ENCODE measurements at places on chromosomes 7 and 10. TPM values are rescaled to one million over a fixed set of nuclear protein-coding genes. Genes with fewer than 3 reads are reported as not detected.

DNA sequence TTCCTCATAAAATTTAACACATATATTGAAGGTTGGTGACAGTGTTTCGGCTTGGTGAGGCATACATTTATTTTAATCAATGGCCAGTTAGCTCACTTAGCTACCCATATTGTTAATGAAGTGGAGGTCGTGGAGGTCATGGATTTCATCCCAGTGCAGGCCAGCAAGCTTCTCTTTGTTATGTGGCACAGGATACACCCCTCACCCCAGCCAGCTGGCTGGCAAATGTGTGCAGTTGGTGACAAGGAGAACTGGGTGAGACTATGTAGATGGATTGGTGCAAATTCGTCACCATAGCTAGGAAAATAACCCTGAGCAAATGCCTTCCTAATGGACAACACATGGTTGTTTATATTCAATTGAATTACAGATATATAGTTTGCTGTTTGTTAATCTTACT lies 50.5 kb upstream of the FOXP2 start:
- no peak for DNase-seq

DNA sequence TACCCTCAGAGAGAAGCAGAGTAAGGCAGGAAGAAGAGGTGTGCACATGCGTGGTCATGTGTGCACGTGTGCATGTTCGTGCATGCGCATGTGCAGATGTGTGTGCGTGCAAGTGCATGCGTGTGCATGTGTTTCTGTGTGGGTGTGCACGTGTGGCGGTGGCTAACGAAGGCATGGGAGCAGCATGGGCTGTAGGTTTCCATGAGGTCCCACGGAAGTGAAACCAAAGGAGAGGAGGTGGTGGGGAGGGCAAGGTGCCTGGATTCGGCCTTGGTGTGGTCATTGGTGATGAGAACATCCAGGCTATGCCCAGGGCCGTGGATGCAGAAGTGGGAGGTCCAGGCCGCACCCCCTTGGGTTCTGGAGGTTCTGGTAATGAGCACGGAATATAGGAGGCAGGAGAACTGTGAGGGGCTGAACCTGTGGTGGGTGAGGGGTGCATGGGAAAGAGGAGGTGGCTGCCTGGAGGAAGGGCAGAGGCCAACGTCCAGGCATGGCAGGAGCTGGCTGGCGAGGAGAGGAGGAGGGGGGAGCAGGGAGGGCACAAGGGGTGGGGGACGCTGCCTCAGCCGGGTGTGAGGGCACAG lies 2.4 kb upstream of the INPP5A start:
- peak; percentile 50 for DNase-seq

DNA sequence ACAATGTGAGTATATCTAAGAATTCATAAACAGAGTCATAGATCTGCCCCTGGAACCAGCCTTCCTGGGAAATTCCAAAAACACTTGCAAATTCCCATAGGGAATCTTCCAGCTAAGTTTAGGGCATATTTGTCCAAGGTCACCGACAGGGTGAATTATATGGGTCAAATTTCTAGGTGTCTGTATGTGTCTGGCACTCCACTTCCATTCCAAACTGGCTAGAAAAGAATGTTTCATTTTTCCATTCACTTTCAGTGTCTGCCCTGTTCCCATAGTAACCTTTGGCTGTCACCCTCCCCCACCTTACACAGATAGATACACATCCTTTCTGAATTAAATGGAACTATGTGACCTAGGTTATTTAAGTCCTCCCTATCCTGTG lies 230.9 kb downstream of the CREB5 start:
- DNase-seq = no peak

- no peak for DNase-seq
These were observed 102.4 kb downstream of the SEMA3E start for GRCh38 chr7:83546586-83546985.

DNA sequence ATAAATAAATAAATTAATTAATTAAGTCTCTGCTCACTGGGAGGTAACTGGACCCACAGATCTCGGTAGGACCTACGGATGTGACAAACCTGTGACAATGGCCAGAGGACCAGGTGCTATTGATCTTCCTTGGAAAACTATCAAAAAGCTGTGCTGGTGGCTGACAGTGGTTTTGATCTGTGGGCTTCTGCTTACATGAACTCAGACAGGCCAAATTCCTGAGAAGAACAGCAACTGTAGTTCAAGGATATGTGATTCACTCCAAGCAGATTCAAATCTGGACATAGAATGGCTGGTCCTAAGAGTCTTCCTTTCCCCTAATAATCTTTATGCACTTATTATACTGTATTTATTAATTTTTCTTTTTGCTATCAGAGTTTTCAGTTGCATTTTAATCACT lies 80.0 kb downstream of the ATXN7L1 start:
- no peak for DNase-seq

GRCh38 chr10:289581-289980 lies 154.3 kb downstream of the ZMYND11 start:
- no peak for DNase-seq

GRCh38 chr7:50793120-50793946 lies 10.6 kb upstream of the GRB10 start:
- DNase-seq = no peak

GRCh38 chr7:90187507-90188050 lies 24.0 kb upstream of the STEAP2 start:
- DNase-seq = no peak

The ADK gene
- 53.3 TPM for total RNA-seq

The PIP gene
- total RNA-seq = not detected

The MAT1A gene
- not detected for total RNA-seq

The VAX1 gene
- total RNA-seq = not detected

The SCART1 gene
- 3.8 TPM for total RNA-seq

The AGMO gene
- total RNA-seq = not detected

The HOXA7 gene
- total RNA-seq = not detected
